ENCODE measurements at places on chromosomes 1 and 21.
A peak's percentile ranks its signal among the peaks of the same experiment; 100 is the strongest.

GRCh38 chr1:100834777-100835660, 59.6 kb downstream of the EXTL2 start:
- DNase-seq: no peak

GRCh38 chr1:1598051-1598719, 1.8 kb downstream of the FNDC10 start:
- DNase-seq: no peak

DNA sequence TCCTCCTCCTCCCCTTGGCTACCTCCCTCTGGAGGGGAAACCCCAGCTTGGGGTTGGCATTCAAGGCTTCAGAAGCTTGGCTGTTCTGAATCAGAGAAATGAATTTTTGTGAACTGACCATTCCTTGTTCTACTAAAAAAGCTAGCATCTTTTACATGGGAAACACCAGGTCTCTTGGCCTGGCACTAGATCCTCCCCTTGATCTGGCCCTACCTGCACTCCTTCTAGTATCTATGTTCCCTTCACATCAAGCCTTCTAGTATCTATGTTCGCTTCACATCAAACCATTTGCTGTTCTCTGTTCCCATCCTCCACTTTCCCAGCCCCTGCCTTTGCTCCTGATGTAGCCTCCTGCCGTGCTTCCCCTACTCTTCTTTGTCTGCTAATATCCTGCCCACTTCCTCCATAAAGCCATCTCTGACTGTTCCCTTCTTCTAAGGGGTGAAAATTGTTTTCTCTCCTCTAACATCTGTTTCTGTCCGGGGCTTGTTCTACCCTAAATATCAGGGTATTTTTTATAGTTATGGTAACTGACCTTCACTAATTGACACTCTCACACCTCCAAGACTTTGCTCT, 25.8 kb downstream of the FAM151A start:
- no peak for DNase-seq

GRCh38 chr1:247112479-247112781, 8.3 kb upstream of the ZNF669 start:
- DNase-seq: no peak

GRCh38 chr1:50995651-50996050, 25.6 kb downstream of the CDKN2C start:
- DNase-seq: no peak

DNA sequence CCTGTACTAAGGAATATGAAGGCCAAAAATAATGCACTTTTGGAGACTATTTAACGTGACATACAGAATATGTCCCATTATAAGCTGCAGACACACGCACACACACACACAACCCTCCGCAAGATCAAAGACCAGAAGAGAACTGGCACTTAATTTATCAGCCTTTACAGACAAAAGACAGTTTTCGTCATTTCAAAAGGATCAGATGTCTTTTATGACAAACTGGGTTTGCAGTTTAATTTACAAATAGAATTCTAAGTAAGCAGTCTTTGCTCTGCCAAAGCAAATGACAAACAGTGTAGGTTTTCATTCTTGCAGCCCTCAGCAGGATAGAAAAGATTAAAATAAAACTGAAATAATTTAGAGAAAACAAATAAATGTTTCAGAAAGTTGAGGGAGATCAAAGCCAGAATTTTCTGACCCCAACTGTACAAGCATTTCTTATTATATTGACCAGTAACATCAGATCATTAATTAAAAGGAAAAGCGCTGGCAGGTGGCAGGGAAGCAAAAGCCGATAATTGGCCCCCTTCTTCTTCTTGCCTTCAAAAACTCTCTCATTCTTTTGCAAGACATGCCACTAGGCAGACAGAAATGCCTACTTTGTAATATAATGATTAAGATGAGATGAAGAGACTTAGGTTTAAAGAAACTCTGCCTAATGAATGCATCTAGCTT, 169.0 kb downstream of the DENND1B start:
- DNase-seq: no peak

- no peak for DNase-seq
Measured at GRCh38 chr1:148362626-148363438, 120.3 kb downstream of the PPIAL4G start.

DNA sequence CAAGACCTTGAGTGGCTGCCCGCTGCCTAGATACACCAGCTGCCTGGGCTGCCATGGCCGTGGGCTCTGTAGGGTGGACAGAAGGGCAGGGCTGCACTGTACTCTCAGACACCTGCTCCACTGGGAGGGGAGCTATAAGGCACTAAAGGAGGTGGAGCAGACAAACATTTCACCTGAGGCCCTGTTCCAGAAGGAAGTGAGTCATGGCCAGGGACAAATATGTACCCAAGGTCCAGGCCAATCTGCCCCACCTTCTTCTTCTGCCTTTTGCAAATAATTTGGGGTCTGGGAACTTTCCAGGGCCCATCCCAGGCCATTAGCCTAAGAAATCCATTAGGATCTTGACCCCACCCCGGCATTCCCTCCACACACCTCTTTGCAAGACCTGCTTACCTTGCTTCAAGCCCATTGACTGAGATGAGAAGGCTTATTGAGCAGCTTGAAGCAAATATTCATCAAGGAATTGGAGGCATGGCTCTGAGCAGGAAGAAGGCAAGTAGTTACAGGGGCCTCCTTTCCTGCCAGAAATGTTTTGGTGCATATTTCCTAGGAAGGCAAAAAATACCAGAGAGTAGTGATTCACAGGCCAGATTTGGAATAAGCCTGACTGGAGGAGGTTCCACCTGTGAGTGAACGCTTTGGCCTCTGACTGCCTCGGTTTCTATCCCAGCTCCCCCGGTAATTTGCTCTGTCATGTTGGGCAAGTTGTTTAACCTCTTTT, at the start of gene CAPN8:
Gene CAPN8, minus strand, starts transcription at position 110 of the 721 bp plus-strand sequence. Its CDS starts 55 bp downstream, at position 55.
- DNase-seq: no peak

- DNase-seq: no peak
Measured at GRCh38 chr1:86396498-86396890, 371 bp upstream of the ODF2L start.

- DNase-seq: no peak
Measured at GRCh38 chr1:7580923-7581753, 190.0 kb upstream of the VAMP3 start.

DNA sequence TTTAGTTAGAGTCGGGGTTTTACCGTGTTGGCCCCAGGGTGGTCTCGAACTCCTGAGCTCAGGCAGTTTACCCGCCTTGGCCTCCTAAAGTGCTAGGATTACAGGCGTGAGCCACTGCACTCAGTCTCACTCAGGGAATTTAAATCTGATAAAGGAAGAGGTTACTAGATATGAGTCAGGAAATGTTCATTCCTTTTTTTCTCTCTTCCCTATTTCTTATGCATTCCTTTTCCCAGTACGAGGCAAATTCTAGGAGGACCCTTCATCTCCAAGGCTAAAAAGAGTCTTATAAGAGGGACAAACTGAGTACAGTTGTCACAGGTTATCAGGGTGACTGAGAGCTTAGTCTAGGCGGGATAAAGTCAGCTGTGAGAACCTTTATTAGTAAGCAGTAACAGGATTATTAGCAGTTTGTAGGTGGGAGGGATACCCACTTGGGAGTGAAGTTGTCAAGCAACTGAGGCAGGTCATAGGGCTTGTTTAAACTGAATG, 9.1 kb downstream of the MACF1 start:
- no peak for DNase-seq

DNA sequence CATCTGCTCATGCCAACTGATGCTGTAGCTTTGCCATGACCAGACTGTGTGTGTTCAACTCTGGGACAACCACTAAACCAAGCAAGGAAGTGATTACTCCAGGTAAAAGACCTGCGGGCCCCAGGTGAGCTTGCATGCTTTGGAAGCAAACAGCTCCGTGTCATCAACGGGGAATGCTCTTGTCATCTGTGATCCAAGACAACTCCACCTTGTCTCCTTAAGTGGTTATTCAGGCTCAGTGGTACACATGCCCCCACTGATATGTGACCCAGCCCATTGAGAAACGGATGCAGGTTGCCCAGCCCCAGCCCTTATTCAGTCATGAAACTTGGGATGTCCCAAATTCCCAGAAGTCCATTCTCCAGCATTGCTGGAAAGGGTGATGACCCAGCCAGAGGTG, 89.0 kb downstream of the TIAM1 start:
- DNase-seq: no peak

GRCh38 chr1:32201011-32201855, 838 bp downstream of the CCDC28B start:
- peak; percentile 20 for DNase-seq

DNA sequence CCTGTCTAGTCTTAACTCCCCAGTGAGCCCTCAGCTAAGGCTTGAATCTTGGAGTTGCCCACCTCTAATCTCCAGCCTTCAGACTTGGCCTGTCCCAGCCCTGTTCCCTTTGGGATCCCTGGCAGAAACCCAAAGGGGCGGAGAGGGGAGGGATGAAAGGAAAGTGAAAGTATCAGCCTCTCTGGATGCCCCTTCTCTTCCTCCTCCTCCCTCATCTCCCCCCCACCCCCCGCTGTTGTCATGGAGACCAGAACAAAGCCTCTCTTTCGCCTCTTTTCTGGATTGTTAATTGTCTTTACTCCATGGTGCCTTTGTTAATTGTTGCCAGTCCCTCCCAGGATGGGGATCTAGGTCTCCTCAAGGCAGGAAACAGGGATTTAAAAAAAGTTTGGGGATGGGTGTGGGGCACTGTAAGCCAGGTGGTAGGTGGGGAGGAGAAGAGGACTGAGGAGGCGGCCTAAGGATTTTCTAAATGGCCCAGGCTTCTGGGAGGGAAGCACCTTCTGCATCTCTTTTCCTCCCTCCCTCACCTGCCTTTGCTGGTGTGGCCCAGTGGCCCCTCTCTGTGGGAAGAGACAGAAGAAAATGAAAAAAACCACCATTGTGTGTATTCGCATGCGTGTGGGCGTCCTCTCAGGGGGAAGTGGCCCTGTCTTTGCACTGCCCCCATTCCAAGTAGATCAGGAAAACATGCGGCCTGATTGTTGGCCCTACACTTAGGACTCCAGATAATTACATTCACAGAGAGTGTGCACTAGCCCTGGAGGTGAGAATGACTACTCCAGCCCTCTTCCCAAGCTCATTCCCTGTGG, 7.5 kb upstream of the SOX13 start:
- no peak for DNase-seq

DNA sequence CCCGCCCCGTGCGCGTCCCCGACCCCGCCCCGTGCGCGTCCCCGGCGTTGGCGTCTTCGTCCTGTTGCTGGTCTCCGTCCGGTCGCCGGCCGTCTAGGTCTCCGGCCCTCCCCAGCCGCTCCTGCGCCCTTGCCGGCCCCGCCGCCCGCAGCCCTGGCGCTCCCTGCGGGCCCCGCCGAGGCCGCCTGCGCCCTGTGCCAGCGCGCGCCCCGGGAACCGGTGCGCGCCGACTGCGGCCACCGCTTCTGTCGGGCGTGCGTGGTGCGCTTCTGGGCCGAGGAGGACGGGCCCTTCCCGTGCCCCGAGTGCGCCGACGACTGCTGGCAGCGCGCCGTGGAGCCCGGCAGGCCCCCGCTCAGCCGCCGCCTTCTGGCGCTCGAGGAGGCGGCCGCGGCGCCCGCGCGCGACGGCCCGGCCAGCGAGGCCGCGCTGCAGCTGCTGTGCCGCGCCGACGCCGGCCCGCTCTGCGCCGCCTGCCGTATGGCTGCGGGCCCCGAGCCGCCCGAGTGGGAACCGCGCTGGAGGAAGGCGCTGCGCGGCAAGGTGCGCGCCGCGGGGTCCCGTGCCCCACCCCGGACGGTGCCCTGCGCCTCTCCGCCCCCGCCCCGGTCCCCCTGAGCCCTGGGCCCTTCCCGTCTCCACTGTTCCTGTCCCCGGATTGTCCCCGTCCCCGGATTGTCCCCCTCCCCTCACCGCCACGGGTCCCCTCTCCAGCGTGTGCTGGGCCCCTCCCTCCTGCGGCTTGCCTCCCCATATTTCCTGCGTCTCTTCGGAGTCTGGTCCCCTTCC, at the start of gene RNF187:
Gene RNF187, plus strand, starts transcription at position 47 of the 789 bp plus-strand sequence.
- DNase-seq: peak; percentile 82

GRCh38 chr1:174068000-174068399, 45.8 kb upstream of the RC3H1 start:
- no peak for DNase-seq

DNA sequence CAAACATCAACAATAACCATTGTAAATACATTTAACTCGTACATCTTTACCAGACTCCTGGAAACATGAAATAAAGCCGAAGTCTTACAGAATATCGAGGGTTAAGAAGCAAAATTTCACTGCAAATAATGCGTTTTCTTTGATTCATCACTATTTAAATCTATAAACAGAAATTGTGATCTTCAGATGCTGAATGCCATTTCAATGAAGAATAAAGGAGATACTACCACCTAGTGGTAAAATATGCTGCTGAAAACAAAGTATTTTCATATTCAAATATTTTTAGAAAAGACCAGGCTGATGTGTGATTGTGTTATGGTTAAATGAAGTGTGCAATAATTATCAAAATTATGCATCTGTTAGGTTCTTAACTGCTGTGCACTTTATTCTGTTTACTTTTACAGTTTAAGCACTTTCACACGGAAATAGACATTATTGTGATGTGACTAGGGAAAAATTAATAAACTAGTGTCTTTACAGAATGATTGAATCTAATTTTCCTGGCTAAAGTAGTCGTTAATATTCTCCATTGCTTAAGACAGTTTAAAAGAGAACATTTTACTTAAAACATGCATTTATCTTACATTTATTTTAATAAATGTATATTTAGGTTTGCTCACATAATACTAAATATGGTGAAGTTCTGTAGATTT, 1093.1 kb downstream of the MRPL39 start:
- DNase-seq: no peak

DNA sequence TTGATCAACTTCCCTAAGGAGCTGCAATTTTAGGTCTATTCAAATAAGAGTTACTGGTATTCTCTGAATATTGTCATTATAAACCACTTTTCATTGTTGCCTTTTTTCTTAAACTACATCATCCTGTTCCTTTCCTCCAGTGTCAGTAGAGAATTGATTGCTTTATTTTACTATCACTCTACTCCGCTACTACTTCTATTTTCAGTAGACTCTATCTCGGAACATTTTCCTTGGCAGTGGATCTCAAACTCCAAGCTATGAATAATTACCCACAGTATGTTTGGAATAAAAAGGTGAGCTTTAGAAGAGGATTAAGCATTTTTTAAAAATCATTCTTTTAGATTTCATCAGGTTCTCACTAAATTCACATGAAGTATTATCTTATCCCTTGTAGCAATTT, 224.9 kb downstream of the GREM2 start:
- DNase-seq: no peak

- DNase-seq: peak; percentile 52
Measured at GRCh38 chr1:155989242-155990004, 11.1 kb upstream of the ARHGEF2 start.

Data from stimulated activated CD4-positive, alpha-beta T cell treated with anti-CD3 and anti-CD28 coated beads, Interleukin-1b, Interleukin-23, amount 100 ng/mL, for 1 hour (primary cell).